Right lobe of liver (tissue), 6 donors: ENCODE measurements at places on chromosomes 13 and 19. TPM values are rescaled to one million over a fixed set of nuclear protein-coding genes. Genes with fewer than 3 reads are reported as not detected.

GRCh38 chr13:45242070-45242469, 41.2 kb upstream of the KCTD4 start:
- H3K27me3 ChIP-seq = no peaks in the 10 kb centered on the region
- no peak for DNase-seq
- no peak overlapping the region for H3K4me3 ChIP-seq
- H3K4me1 ChIP-seq = peaks cover 12% of the 10 kb centered on the region

DNA sequence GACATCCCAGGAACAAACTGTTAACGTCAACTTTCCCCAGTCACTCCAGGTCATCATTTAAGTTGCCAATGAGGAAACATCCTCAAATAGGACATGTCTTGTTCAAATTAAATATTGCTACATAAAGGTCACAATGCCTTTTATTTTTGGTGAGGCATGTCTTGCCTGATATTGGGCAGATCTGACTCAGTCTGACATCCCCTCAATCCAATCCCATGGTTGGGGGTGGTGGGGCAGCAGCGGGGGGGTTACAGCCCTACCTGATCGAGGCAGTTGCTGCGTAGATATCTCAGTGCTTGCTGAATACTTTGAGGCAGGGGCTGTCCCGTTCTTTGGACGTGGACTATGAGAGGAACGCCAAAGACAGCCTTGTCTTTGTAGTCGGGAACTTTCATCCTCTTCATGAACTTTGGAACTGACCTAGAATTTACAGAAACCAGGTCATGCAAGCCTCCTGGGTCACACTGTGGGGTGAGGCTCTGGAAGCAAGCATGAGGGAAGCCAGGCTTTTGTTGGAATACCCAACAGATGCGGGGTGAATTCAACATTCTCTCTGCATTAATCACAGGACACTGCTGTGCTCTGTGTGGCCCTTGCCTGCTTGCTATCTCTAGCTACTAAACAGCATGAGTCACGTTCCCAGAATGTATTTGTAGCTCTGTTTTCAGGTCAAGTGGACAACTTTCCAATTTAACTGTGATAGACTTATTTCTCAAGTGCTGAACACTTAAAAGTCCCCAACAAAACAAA, 109.8 kb downstream of the KL start:
- DNase-seq = peak; percentile 68
- H3K4me1 ChIP-seq = no peaks in the 10 kb centered on the region
- no peak overlapping the region for H3K4me3 ChIP-seq
- H3K27me3 ChIP-seq = no peaks in the 10 kb centered on the region
- H3K36me3 ChIP-seq = no peaks in the 10 kb centered on the region

DNA sequence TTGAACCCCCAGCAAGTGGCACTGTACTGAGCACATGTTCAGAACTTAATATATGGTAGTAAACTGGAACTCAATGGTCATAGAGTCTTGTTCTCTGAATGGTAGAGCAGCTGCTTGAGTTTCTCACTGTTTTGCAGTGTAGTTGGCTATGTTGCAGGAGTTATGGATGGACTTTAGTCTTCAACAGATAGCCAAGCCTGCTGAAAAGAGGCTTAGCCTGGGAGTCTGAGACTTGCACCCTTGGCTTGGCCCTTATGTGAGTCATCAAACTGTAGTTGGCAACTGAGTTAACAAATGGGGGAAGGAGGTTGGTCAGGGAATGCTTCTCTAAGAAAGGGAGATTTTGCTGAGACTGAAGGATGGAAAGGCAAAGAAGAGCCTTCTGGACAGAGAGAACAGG, 62.5 kb downstream of the C13orf42 start:
- H3K36me3 ChIP-seq = no peaks in the 10 kb centered on the region
- DNase-seq = no peak
- H3K27ac ChIP-seq = no peak overlapping the region
- no peak overlapping the region for H3K4me3 ChIP-seq
- H3K27me3 ChIP-seq = no peaks in the 10 kb centered on the region
- no peaks in the 10 kb centered on the region for H3K4me1 ChIP-seq

Gene ZNF570
- total RNA-seq = 1.5 TPM

Gene SIGLEC12
- total RNA-seq = 0.12 TPM
